Fibroblast of gingiva (primary cell): ENCODE measurements at places on chromosomes 5 and 9.

- DNase-seq = no peak
These were observed 5.3 kb downstream of the SET start for GRCh38 chr9:128694344-128694743.

DNA sequence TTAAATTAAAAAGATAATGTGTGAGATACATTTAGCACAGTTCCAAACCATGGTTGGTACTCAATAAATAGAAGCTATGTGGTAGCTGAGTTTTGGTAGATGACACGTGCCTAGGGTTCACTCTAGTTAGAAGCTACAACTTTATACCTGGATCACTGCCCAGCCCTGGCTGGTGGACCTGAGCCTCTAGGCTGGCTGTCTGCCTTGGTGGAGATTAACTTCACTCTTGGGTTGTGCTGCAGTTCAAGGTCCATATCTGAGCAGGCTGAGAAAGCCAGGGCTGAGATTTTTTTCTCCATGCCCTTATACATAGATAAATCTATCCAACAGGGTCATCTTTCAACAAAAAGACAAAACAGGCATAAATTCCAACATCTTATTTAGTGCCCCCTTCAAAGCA, 44.6 kb upstream of the SPDL1 start:
- no peak for DNase-seq

GRCh38 chr5:65100911-65101631, 332.3 kb downstream of the CWC27 start:
- DNase-seq = peak; percentile 84

DNA sequence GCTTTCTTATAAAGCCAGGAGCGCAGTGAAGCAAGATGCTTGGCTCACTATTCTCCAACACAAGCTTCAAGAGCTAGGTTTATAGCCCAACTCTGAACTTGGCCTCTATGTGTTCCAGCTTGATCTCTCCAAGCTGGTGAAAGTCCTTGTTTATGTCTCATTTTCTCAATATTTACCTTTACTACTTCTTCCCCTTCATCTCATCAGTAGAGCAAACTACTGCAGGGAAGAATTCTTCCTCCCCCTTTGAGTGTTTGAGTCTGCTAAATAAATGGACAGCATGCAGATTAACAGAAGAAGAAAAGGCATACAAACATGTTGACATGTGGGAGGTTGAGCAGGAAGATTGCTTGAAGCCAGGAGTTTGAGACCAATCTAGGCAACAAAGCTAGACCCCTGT, 460.7 kb downstream of the ZNF608 start:
- no peak for DNase-seq

- no peak for DNase-seq
These were observed 5.4 kb downstream of the ADRA1B start for GRCh38 chr5:159921721-159922120.

- DNase-seq = peak; percentile 44
These were observed 99.9 kb upstream of the ZNF618 start for GRCh38 chr9:113776194-113776593.

GRCh38 chr5:134436523-134437339, 25.1 kb upstream of the CDKN2AIPNL start:
- peak; percentile 59 for DNase-seq

DNA sequence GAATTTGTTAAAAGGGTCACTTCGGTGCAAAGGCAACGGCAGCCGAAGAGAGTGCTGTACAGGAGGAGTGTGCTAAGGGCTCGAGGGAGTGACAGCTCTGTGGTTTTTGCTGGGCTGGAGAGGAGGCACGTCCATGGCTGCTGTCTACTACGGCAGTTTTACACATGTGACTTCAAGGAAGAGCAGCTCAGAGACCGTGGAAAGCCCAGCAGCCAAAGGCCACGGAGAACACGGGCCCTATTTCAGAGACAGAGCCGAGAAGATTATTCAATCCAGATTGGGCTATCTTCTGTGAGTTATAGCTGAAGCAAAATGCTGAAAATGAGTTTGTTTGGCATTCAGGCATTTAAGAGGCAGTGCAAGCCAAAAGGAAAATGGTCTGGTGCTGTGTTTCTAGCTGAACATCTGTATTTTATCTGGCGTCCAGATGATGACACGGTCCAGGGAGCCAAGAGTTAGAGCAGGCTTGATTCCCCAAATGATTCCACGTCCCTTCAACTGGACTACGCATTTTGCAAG, 96.4 kb downstream of the RFK start:
- DNase-seq = peak; percentile 75

DNA sequence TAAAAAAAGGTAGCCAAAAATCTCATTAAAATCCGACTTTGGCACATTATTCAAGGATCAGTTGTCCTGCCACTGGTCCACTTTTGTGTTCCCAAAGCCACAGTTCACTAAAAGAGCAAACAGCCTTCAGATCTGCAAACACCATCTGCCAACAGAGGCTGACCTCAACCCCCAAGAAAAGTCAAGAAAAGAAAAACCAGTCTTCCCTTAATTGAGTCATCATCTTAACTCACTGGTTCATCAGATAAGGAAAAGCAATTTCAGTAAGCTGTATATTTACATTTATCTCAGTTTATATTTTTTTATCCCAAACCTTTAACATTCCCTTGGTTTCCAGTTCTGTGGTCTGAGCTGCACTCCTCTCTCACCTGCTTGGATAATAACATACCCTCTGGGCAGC, 21.2 kb downstream of the RASEF start:
- DNase-seq = no peak

DNA sequence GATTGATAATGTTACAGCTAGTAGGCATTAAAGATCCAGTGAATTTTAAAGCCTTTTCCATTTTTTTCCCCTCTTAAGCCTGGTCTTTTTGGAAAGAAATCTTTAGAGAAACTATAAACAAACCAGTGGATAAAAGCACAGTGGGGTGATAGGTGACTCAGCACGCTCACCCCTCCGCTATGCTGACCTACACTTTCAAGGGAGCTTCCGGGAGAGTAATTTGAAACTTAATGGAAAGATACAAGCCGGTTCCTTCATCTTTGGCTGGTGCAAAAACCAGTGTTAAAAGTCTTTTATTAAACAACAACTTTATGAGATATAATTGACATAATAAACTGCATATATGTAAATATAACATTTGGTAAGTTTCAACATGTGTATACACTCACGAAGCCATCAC, 27.0 kb upstream of the ALDOB start:
- peak; percentile 18 for DNase-seq

- no peak for DNase-seq
These were observed 74.1 kb downstream of the PHF2 start for GRCh38 chr9:93650448-93650847.

GRCh38 chr5:38739011-38739704, 106.7 kb upstream of the OSMR start:
- peak; percentile 70 for DNase-seq

GRCh38 chr5:35813521-35813920, 43.2 kb upstream of the IL7R start:
- DNase-seq = no peak

- no peak for DNase-seq
These were observed 80.5 kb downstream of the RAI14 start for GRCh38 chr5:34736445-34737115.

- DNase-seq = no peak
These were observed 1197.5 kb upstream of the C9orf72 start for GRCh38 chr9:28770827-28771226.

- DNase-seq = no peak
These were observed 59.8 kb downstream of the PHF2 start for GRCh38 chr9:93636172-93636661.

GRCh38 chr9:12748016-12748415, 26.8 kb upstream of the LURAP1L start:
- peak; percentile 28 for DNase-seq

- DNase-seq = no peak
These were observed 18.3 kb downstream of the ACTL7B start for GRCh38 chr9:108837530-108837929.

DNA sequence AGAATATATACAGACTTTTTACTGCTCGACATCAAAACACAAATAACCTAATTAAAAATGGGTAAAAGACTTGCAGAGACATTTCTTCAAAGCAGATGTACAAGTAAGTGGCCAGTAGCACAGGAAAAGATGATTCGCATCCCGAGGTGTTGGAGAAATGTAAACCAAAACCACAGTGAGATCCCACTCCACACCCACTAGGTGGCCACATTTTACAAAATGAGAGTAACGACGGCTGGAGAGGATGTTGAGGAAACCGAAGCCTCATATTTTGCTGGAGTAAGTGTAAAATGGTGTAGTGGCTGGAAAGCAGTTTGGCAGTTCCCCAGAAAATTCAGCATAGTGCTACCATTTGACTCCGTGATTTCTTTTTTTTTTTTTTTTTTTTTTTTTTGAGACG, 21.3 kb upstream of the GBGT1 start:
- DNase-seq = peak; percentile 57

GRCh38 chr5:141319202-141319601, 1.4 kb downstream of the TAF7 start:
- no peak for DNase-seq

- no peak for DNase-seq
These were observed 128.1 kb downstream of the STARD4 start for GRCh38 chr5:111384220-111384619.

GRCh38 chr5:60056191-60056590, 162.7 kb upstream of the PDE4D start:
- DNase-seq = no peak

DNA sequence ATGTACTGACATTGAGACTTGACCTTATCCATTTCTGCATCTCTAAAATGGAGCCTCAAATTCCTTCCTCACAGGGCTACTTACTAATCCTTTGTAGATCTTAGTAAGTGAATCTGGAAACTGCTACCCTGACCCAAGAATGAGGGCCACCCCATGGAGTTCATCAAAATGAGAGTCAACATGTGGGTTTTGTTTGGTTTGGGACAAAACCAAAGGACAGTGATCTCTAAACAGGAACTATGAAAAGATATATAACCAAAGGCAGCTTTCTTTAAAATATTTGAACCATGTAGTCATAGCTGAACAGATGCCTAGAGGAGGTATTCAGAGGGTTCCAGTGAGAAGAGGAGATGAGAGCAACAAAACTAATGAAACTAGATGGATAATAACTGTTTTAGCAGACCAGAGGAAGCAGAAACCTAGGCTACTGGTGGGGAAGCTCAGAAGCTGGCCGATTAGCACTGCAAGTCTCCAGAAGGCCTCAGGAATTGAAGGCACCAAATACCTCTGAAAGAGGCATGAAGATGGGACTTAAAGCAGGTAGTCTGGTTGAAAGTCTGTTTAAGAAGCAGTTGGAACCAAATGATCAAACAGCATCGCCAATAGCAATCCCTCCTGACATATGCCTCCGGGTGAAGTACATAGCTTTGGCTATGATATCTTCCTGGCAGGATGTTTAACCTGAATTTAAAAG, 45.8 kb downstream of the THOC3 start:
- DNase-seq = peak; percentile 96

- no peak for DNase-seq
These were observed 116.7 kb downstream of the WNK2 start for GRCh38 chr9:93300585-93301081.

DNA sequence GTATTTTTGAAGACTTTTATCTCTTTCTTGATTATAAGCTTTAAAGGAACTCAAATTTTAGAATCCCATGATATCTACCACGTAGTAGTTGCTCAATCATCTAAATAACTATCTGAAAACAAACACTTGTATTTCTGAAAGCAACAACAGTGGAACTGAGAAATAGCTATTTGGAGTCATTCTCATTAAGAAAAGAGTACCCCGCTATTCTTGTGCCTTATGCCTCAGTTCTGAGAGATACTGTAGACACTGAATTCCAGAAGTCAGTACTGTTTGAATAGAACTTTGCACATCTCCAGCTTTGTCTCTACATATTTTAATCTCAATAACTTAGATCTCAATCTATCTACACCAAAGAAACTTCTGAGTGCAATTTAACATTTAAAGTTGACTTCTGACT, 11.4 kb downstream of the CHD1 start:
- no peak for DNase-seq

GRCh38 chr5:150161242-150162141, 5.1 kb upstream of the CDX1 start:
- peak; percentile 49 for DNase-seq

DNA sequence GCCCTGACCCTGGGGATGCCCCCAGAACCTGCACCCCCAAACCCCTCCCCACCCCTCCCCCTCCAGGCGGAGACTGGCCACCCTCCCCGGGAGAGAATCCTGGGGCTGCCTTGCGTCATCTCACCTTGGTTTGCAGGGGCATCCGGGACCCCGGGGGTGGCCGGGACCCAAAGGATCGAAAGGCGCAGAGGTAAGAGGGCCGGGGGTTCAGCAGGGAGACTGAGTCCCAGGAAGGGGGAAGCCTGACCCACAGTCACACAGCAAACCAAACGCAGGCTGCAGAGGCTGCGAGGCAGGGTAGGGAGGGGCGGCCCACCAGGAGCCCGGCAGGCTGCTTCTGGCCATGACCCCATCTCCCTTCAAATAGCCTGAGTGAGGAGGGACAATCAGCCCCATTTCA, 33.8 kb upstream of the ORM1 start:
- DNase-seq = no peak

DNA sequence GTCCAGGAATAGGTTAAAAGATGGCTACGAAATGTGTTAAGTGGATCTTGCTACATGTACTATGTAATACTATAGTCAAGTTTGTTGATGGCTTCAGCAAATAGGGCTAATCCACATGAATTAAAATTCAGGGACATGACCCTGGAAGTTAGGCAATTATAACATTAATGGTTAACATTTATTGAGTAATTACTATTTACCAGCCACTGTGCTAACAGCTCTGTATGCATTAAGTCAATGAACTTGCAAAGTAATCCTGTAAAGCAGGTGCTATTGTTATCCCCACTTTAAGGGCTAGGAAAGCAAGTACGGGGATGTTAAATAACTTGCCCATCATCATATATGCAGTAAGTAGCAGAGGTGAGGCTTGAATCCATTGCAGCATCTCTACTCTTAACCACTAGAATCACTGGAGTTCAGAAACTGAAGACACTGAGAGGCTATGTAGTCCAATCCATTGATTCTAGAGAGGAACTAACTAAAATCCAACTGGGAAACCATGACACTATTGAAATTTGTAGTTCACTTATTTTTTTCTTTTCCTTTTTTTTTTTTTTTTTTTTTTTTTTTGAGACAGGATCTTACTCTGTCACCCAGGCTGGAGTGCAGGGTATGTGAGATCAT, 77.5 kb upstream of the SPINK5 start:
- no peak for DNase-seq

GRCh38 chr9:127222388-127223095, 42.0 kb upstream of the GARNL3 start:
- no peak for DNase-seq

DNA sequence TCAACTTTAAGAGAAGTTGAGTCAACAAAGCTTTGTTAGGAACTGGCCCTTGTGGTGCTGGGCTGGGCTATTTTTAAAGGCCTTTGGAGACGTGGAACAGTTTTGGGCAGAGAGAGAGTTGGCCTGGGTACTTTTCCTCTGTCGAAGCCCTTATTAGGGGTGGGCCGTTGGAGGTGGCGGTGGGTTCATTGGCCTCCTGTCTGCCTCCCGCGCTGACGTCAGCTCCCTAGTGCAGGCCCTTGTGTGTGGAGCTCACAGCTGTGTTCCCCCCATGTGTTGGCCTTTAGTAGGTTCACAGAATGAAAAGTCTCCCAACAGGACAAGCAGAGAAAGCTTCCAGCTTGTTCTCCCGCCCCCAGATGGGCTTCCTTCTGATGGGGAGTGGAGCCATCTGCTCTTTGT, 2.7 kb downstream of the NCS1 start:
- no peak for DNase-seq
